ENCODE measurements at places on chromosomes 5 and 9. TPM values are rescaled to one million over a fixed set of nuclear protein-coding genes. Genes with fewer than 3 reads are reported as not detected.

Gene SAPCD2
- total RNA-seq: 3.4 TPM

Gene IFNA13
- not detected for total RNA-seq

Gene TLX3
- not detected for total RNA-seq

Gene IL33
- not detected for total RNA-seq

Gene IL3
- not detected for total RNA-seq

Gene SHISAL2B
- not detected for total RNA-seq

Gene POLR1E
- 67.5 TPM for total RNA-seq

Gene AMBP
- total RNA-seq: not detected

Gene ADRB2
- total RNA-seq: 3.4 TPM

DNA sequence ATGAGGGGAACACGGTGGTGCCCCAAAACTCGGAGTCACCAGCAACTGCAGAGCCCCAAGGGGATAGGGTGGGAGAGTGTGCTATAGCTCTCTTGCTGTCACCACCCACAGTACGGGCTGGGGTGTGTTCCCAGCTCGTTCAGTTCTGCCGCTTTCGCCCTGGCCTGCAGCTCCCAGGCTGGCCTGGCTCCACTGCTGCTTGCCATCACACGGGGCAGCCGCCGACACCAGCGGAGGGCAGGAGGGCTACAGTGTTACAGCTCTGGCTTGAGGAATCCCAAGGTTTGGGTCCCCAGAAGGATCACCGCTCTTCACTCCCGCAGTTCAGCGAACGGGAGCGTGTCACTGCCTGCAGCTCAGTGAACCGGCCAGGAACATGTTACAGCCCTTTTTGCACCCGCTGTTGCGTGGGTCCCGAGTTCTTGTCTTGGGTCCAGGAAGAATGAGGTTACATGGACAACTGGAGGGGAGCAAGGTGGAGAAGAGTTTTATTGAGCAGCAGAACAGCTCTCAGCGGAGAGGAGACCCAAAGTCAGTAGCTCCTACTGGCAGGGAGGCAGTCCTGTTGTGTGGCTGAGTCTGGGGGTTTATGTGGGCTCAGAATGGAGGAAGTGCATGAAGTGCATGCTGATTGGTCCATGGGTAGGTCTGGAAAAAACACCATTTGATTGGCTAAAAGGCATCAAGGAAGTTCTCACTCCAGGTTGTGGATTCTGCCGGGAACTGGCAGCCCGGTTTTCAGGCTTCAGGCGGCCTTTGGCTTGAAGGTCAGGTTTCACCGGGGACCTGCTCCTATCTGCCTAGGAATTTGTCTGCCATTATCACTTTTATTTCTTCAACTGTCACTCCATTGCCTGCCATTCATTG lies 113.4 kb downstream of the EHMT1 start:
- no peak for DNase-seq

- no peak for DNase-seq
Observed at GRCh38 chr9:134492721-134493460, 148.7 kb upstream of the COL5A1 start.

DNA sequence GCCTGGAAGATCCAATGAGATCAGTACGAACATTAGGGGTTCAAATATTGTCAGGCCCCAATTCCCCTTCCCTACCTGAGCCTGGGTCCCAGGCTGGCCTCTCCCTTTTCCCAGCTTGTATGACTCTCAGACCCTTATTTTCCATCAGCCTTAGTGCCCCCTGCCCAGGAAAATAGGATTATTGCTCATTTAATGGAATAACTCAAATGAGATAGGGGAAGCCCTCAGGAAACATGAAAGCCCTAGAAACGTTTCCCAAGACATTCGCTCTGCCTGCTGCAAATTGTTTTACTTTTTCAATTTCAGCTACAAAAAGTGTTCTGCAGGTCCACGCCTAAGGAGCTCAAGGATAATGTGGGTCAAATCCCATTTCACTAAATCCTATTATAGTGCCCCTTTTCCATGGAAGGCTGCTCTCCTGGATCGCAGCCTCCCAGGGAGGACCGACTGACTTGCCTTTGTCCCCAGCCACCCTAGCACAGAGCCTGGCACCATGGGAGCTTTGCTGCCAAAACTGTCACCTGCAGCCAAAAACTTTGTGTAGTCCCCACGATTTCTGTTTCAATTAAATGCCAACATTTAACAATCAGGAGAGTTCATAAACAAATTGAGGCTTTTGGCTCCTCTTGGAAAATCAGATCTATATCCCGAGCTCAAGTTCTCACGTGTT lies 46.9 kb downstream of the THOC3 start:
- no peak for DNase-seq

GRCh38 chr5:152623951-152624350 lies 218.9 kb upstream of the NMUR2 start:
- DNase-seq: no peak

- no peak for DNase-seq
Observed at GRCh38 chr5:98227489-98227888, 546.0 kb upstream of the RGMB start.

DNA sequence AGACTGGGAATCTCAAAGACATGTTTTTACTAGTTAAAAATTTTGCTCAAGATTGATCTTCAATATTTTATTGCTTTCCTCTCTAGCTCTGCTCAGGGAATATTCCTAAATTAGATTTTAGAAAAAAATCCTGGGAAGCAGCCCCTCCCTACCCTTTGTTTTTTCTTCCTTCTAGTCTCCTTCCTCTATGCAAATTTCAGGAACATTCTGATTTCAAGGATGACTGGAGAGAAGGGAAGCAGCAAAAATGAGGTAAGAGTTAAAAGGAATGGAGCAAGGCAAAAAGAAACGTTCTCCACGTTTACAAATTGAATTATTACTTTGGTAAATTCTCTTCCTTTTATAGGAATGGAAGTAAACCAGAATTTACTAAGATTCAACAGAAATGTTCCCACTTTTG lies 493.4 kb upstream of the TUSC1 start:
- no peak for DNase-seq

GRCh38 chr5:50995285-50995942 lies 329.0 kb downstream of the PARP8 start:
- no peak for DNase-seq

GRCh38 chr9:99720455-99721050 lies 101.1 kb upstream of the NR4A3 start:
- peak; percentile 0 for DNase-seq

GRCh38 chr5:151150471-151151262 lies 6.9 kb downstream of the ANXA6 start:
- DNase-seq: peak; percentile 47

DNA sequence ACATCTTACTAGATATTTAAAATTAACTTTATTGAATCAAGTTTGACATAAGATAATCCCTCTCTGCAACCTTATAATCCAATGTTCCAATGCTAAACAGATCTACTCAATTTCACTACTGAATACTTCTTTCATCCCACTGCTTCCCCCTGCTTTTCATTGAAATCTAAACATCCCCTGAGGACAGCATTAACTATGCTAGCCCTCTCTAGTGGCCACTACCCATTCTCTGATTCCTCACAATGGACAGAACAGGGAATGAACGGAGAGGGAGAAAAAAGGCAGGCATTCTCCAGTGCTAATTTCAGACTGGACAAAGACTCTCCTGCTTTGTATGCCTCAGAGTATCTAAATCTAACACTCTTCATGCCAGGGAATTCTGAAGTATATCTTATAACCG lies 54.3 kb upstream of the RGS7BP start:
- DNase-seq: no peak

GRCh38 chr9:136602193-136602885 lies 56.5 kb upstream of the NOTCH1 start:
- no peak for DNase-seq

DNA sequence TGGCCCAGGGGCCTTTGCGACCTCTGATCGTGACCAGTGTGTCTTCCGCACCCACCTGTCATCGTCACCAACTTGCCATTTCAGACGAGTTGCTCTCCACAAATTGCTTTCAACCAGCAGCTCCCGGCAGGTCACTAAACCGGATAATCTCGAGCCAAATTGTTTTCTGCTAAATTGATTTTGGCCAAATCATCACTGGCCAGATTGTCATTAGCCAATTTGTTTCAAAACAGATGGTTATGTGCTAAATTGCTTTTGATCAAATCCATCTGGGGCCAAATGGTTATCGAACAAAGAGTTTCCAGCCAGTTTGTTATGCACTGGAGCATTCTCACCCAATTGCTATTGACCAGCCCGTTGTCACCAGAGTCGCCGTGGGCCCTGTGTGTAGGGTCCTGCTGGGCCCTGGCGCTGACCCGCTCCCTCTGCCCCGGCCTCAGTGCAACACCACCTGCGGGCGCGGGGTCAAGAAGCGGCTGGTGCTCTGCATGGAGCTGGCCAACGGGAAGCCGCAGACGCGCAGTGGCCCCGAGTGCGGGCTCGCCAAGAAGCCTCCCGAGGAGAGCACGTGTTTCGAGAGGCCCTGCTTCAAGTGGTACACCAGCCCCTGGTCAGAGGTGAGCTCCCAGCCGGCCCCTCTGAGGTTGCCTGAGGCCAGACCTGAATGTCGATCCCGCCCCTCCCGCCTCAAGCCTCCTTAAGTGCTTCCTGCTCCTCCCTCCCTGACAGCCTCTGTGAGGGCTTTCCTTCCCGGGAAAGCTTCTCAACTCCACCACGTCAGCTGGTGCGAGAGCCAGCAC lies 35.6 kb downstream of the ADAMTSL2 start:
- DNase-seq: no peak

DNA sequence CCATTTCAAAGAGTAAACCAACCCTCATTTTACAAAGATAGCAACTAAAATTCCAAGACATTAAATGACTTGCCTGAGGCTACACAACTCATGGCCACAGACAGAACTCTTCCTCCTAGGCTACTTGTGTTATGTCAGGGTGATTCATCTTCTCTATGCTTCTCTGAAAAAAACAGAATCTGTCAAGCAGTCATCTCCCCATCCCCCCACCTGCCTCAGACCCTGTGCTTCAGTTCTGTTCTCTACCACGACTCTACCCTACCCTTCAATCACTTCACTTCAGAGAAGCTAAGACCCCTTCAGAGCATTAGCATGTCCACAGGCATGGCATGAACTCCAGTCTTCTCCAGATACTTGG lies 277.7 kb upstream of the PTGER4 start:
- DNase-seq: peak; percentile 30

- DNase-seq: no peak
Observed at GRCh38 chr5:172598251-172599203, 42.5 kb upstream of the NEURL1B start.

GRCh38 chr5:25552871-25553481 lies 908.2 kb upstream of the CDH10 start:
- no peak for DNase-seq

- DNase-seq: no peak
Observed at GRCh38 chr9:82776508-82776907, 286.4 kb downstream of the RASEF start.

GRCh38 chr5:33422191-33422590 lies 18.6 kb upstream of the TARS1 start:
- DNase-seq: peak; percentile 20

DNA sequence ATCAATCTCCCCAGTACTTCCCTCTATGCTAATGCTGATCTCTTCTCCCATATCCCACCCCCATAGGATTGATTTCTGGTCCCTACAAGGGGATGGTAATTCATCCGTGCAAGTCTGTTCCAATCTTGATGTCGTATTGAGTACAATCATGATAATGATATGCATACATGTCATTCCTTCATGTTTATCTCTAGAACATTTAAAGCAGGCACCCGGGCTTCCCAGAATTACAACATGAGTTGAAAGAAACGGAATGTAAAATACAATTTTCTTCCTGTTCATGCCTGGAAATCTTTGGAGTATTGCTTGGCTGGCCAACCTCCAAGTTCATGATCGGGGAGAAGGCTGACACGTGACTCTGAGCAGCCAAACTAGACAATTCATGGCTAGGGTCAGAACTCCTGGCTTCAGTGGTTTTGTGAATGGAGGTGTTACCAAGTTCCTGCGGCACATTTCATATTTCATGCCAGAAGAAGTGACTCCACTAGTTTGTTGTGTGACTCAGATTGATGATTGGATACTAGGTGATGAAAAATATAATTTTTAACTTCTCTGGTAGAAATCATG lies 66.6 kb downstream of the C9orf152 start:
- DNase-seq: peak; percentile 99

DNA sequence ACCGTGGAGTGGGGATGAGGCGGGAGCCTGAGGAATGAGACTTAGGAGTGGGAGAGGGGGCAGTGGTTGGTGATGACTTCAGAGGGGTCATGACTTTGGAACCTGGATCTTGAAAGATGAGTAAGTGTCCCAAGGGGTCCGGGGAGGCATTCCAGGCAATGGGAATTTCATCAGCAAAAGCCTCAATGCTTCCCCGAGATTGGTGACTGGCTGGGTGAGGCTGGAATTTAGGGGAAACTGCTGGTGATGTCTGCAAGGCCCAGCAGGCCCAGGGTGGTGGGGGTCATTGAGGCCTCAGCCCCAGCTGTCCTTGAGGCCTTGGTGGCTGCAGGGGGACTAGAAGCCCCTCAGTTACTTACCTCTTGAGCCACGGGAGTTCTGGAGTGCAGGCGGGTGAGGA lies 7.5 kb downstream of the NDST1 start:
- DNase-seq: peak; percentile 83

DNA sequence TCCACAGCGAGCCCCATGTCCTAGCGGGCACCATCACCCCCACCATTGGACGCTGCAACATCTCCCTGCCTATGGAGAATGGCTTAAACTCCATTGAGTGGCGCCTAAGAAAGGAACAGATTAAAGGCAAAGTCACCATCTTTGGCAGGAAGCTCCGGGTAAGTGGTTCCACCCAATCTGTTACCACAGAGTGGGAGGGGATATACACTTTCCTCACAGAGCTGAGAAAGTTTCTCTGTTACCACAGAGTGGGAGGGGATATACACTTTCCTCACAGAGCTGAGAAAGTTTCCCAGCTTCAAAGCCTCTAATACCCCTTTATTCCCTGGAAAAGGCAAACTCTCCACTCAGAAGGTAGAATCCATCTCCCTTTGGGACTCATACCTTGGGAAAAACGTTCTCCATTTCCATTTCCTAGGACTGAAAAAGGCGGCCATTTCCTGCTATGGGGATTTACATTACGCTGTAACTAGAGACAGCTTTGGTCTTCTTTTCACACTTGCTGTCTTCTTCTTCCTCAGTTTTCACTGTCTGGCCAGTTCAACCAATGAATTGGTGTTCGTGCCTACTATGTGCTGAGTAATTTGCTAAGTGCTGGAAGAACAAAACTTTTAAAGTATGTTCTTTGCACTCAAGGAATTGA lies 63.4 kb upstream of the WWC1 start:
- no peak for DNase-seq

DNA sequence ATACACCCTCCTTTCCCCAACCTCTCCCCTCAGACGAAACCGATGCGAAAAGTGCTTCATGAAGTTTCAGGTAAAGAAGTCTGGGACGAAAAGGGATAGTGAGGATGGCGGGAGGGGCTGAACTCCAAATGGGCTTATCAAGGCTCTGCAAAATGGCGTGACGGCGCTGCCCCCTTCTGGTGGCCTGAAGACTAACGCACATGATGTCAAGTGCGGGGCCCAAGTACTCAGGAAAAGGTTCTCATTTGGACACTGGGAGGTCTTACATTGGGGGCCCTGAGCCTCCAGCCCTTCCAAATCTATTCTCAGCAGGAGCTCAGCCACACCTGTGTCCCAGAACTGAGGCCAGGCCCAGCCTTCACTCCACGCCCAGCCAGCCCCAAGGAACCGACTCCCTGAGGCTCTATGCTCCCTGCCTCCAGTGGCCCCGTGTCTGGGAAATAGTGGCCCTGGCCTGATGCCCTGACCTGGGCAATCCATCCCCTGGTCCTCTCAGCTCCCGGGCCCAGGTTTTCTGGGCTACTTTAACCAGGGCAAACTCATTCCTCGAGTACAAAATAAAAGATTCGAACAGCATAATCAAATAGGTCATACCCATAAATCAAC lies 119.9 kb downstream of the KCNIP1 start:
- DNase-seq: peak; percentile 52

- DNase-seq: peak; percentile 82
Observed at GRCh38 chr5:150058480-150059126, 27.8 kb downstream of the CSF1R start.
